ENCODE measurements at places on chromosomes 6 and 20.

DNA sequence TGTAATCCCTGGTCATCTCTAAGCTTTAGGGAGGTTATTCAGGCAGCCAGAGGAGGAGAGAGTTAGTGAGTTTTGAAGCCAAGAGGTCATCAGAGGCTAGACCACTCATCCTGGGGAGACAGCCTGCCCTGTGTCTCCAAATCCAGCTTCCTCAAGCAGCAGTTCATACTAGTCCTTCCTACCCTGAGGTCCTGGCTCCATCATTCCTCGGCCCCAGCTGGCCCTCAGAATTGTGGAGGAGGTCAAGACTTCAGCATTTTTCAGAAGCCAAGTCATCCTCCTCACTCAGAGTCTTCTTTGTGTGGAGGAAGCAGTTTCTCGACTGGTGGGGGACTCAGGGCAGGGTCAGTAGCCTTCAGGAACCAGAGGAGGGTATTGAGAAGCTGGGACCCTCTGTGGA lies 12.4 kb upstream of the KIAA1755 start:
- DNase-seq = no peak

GRCh38 chr6:25387483-25387882 lies 108.3 kb downstream of the CARMIL1 start:
- DNase-seq = no peak

DNA sequence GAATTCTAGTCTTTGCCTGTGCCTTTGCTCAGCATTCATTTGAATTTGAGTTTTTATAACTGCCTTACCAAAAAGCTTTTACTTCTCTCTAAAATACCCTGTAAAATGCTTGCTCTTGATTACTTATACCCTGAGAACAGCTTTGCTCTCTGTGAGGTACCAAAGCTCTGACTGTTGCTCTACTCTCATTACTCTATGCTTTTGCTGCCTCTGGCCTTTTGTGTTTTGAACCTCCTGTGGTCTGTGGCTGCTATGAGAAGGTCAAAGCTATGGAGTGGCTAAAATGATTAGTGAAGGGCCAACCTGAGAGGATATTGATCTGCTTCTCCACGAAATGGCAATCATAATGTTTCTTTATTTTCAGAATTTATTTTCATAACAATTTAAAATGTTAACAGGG lies 375.6 kb upstream of the IMPG1 start:
- no peak for DNase-seq

GRCh38 chr6:75563032-75563431 lies 38.6 kb upstream of the SENP6 start:
- no peak for DNase-seq

GRCh38 chr6:44446626-44447300 lies 59.3 kb downstream of the CDC5L start:
- no peak for DNase-seq

DNA sequence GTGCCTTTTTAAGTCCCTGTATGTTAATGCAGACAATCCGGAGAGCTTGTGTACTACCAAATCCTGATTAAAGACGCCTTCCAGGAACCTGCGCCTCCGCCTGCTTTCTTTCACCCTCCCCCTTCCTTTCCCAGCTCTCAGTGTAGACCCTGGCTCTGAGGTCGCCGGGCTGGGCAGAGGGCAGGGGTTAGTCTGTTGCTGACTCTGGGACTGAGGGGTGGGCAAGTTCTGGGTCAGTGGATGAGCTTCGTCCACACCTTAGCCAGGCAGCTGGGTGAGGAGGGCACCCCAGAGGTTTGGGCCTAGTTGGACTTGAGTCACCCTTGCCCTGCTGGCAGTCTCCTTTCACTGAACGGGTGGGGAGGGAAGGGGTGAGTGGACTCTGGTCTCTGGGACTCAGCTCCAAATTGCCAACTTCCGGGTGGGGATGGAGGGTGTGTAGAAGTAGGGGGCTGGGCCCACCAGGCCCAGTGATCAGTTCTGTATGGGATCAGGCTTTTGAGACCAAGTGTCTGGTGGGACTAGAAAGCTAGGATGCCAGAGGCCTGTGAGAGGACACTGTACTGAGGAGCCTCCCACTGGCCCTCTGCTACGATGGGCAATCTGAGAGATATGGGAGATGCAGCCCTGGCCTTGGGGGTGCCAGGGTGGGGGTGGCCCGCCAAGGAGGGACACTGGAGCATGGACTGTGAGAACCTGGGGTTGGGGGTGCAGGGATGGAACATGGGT lies 21.3 kb upstream of the SLC22A7 start:
- DNase-seq = no peak

- DNase-seq = no peak
Observed at GRCh38 chr20:36658300-36658699, 12.3 kb upstream of the SLA2 start.

GRCh38 chr20:58179432-58180099 lies 48.9 kb downstream of the ANKRD60 start:
- DNase-seq = peak; percentile 72

- DNase-seq = no peak
Observed at GRCh38 chr20:38883081-38883980, 42.9 kb upstream of the FAM83D start.

GRCh38 chr6:15730442-15730841 lies 67.6 kb upstream of the DTNBP1 start:
- DNase-seq = no peak

GRCh38 chr6:6724539-6725467 lies 136.3 kb downstream of the LY86 start:
- peak; percentile 58 for DNase-seq

DNA sequence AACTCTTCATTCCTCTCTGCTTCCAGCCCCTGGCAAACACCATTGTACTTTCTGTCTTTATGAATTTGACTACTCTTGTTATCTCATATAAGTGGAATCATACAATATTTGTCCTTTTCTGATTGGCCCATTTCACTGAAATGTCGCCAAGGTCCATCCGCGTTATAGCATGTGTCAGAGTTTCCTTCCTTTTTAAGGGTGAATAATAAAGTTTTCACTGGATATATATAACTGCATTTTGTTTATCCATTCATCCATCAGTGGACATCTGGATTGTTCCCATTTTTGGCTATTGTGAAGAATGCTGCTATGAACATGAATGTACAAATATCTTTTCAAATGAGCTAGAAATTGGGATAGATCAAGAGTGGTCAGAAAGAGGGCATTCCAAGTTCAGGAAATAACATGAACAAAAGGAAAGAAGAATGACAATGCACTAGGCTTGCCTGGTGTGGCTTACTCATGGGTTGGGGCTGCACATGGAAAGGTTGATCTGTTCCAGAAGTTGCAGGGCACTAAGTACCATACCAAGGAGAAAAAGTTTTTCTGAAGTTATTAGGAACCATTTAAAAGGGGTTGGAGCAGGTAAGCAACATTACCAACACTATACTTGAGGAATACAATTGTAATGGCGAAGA lies 10.0 kb upstream of the L3MBTL3 start:
- DNase-seq = no peak

- DNase-seq = peak; percentile 24
Observed at GRCh38 chr20:36467076-36467999, 74.0 kb upstream of the MYL9 start.

All from stimulated activated CD4-positive, alpha-beta T cell treated with anti-CD3 and anti-CD28 coated beads, Interleukin-4, amount 100 ng/mL, for 4 hours (primary cell).